ENCODE measurements at places on chromosomes 1 and 21.

- DNase-seq: no peak
These were observed 24.6 kb downstream of the WNT3A start for GRCh38 chr1:228031276-228031995.

- DNase-seq: no peak
These were observed 32.2 kb upstream of the BACE2 start for GRCh38 chr21:41135746-41136145.

- no peak for DNase-seq
These were observed 48.4 kb downstream of the ARHGEF16 start for GRCh38 chr1:3502641-3503524.

DNA sequence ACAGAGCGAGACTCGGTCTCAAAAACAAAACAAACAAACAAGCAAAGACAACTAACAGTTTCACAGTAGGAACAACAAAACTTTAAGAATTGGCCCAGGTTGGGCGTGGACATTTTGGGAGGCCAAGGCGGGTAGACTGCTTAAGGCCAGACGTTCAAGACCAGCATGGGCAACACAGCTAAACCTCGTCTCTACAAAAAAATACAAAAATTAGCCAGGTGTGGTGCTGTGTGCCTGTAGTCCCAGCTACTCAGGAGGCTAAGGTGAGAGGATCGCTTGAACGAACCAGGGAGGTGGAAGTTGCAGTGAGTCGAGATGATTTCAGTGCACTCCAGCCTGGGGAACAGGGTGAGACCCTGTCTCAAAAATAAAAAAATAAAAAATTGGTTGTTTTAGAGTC lies 13.5 kb downstream of the GTF2B start:
- DNase-seq: no peak

DNA sequence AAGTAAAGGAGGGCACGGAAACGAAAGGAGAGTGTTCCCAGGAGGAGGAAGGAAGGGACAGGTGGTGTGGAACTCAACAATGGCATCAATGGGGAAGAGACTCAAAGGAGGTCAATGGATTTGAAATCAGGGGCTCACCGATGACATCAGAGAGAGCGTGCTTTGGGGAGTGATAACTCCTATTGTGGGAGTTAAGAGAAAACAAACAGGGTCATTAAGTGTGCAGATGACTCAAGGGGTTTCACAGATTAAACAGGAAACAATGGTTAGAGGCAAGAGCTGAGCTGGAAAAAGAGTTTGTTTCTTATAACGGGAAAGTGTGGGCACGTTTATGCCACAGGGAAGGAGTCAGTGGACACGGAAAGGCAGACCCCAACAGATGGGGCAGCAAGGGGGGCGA lies 629.1 kb downstream of the SMYD3 start:
- no peak for DNase-seq

DNA sequence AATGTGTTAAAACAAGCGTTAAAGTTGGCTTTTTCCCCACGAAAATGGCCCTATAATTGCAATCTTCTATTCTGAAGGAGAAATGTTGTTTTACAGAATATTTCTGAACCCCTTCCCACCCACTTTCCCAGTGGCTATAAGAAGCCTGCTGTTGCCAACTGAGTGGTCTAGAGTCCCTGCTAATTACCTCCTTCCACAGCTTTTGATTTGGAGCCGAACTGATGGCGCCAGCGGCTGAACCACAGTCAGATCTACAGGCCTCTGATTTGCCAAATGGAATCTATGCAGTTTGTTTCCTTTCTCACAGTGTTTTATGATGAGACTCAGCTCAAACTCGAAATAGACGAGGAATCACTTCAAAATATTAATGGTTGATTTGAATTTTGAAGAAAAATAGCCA lies 76.0 kb upstream of the C1orf105 start:
- DNase-seq: no peak

Measured in omental fat pad (tissue), 4 donors.